Cardiac fibroblast (primary cell): ENCODE measurements at places on chromosomes 5 and 9.

- DNase-seq: no peak
These were observed 97.4 kb downstream of the NR3C1 start for GRCh38 chr5:143306040-143306439.

DNA sequence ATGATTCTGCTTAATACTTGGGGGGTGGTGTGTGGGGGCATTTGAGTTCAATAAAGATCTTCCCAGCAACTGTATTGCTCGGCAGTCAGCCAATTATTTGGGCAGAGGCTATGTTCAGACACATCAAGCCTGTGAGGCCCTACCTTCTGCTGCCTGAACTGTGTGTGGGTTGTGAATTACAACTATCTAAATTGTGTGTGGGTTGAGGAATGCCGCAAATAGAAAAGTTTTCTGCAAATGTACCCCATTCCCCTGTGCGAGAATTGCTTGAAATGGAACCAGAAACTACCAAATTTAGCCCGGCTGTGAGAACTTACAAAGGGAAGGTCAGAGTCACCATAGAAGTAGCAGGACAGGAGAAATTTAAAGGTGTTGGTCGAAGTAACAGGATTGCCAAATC is 360.0 kb upstream of the PIK3R1 start:
- DNase-seq: no peak

- DNase-seq: no peak
These were observed 10.2 kb downstream of the PRRX2 start for GRCh38 chr9:129675620-129676019.

GRCh38 chr5:107391787-107392186 is 278.9 kb downstream of the EFNA5 start:
- no peak for DNase-seq

DNA sequence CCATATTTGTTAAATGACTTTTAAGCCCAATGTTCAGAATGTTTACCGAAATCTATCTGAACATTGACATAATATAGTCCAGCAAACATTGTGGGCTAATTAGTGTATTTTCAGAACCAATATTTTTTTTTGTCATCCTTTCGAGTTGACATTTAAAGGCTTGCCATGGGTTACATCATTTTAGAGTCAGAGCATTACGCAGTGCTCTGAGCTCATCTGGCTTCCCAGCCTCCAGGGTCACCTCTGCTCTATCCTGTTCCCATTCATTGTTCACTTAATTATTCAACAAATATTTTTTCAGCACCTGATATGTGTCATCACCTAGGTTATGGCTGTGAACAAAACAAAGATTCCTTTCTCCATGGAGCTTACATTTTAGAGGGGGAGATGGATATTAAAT is 80.2 kb downstream of the SREK1 start:
- DNase-seq: no peak

DNA sequence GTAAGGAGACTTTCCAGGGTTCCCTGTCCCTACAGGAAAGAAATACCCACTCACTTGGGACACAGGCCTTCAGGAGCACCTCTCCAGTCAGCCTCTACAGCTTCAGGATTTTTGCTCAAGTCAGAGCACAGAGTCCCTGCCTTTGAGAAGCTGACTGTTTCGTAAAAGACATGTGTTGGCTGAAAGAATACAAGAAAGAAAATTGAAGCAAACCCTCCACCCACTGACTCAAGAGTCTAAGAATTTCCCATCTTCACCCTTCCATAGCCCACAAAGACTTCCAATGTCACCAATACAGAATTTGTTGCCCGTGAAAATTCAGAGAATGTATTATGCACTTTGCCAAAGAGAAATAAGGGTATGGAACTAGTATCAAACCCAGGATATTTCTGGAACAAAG is 53.0 kb upstream of the ZNF622 start:
- DNase-seq: no peak

DNA sequence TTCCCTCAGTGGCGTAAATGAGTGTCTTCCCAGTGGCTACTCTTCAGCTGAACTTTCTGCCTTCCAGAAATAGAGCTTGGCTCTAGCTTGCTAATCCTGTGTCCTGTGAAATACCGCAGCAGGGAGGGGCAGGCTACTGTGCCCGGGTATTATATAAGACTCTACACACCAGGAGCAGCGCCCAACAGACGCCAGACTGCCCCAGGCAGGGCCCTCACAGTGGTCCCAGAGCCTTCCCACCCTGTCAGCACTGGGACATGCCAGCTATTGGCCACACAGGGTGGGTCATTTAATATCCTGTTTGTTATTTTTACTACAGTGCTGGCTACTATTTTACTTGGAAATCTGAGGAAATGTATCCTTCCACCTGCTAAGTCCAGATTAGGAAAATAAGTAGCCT is 121.0 kb downstream of the FEM1C start:
- DNase-seq: peak; percentile 55

DNA sequence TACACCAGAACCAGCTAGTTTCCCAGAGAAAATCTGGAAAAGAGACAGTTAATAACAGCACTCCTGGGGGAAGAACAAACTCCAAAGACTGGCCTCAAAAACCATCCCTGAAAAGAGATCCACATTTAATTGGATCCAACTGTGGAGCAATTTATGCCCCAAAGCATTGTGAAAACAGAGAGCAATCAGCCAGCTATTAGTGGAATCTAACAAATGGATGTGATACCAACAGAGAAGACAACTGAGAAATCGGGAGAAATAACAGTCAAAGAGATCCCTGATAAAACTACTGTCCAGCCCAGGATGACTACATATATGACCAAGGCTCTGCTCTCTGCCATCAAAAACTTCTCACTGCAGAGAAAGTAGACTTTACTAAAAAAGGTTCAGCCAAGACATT is 40.5 kb upstream of the TRIO start:
- DNase-seq: no peak

GRCh38 chr9:15182730-15183129 is 124.3 kb downstream of the TTC39B start:
- no peak for DNase-seq

DNA sequence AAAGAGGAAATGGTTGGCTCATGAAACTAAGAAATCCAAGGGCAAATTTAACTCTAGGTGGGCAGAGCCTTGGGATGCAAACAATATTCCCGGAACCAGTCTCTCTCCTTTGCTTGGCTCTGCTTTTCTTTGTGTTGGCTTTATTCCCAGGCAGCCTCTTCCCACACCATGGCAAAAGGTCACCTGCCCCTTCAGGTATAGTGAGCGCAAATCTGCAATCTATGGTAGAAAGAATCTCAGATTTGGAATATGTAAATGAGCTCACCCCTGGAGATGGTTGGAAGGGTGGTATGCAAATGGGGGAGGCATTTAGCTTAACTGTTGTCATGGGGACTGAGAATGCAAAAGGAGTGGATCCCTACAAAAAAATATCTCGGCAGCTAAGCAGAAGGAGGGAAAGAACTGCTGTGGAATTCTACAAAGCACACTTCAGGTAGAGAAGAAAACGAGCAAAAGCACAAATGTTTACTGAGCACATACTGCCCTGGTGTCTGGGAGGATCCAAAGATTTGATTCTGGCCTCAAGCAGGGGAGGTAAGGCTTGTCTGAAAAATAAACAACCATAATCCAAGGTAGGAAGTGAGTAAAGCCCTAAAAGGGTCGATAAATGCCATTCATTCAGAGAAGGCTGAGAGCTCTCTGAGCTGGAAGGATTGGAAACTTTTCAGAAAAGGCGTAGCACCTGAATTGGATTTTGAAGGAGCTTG is 139.7 kb downstream of the TLE1 start:
- DNase-seq: no peak

DNA sequence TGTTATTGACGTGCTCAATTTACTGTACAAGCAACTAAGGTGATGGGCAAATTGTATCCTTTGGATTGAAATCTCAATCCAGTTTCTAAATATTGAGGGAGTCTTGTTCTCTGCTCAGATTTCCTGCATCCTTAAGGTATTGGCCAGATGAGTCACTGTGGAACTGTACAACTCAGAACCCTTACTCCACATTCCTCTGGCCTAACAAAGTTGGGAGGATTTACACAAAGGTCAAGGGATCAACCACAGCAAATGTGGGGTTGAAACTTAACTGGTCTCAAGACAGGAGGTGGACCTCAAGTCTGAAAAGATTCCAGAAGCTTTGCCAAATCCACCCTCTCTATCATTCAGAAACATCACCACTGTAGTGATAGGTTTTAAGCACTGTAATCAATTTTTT is 81.5 kb upstream of the AGXT2 start:
- peak; percentile 74 for DNase-seq

- DNase-seq: peak; percentile 14
These were observed 220.1 kb downstream of the FAM114A2 start for GRCh38 chr5:153818626-153819025.

DNA sequence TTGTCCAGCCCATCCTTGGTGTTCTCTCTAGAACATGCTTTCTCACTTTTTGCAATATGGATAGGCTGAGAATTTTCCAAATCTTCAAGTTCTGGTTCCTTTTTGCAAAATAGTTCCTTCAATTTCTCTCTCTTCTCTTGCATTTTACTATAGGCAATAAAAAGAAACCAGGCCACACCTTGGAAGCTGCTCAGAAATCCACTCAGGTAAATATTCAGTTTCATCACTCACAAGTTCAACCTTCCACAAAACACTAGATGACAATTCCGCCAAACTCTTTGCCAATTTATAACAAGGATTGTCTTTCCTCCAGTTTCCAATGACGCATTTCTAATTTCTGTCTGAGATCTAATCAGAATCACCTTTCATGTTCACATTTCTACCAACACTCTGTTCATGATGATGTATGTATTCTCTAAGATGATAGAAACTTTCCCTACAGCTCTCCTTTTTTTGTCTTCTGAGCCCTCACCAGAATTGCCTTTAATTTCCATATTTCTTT is 204.2 kb upstream of the PIK3R1 start:
- no peak for DNase-seq

GRCh38 chr5:124648902-124649467 is 97.5 kb downstream of the ZNF608 start:
- no peak for DNase-seq

- DNase-seq: no peak
These were observed 86.6 kb downstream of the ZNF608 start for GRCh38 chr5:124659798-124660197.

DNA sequence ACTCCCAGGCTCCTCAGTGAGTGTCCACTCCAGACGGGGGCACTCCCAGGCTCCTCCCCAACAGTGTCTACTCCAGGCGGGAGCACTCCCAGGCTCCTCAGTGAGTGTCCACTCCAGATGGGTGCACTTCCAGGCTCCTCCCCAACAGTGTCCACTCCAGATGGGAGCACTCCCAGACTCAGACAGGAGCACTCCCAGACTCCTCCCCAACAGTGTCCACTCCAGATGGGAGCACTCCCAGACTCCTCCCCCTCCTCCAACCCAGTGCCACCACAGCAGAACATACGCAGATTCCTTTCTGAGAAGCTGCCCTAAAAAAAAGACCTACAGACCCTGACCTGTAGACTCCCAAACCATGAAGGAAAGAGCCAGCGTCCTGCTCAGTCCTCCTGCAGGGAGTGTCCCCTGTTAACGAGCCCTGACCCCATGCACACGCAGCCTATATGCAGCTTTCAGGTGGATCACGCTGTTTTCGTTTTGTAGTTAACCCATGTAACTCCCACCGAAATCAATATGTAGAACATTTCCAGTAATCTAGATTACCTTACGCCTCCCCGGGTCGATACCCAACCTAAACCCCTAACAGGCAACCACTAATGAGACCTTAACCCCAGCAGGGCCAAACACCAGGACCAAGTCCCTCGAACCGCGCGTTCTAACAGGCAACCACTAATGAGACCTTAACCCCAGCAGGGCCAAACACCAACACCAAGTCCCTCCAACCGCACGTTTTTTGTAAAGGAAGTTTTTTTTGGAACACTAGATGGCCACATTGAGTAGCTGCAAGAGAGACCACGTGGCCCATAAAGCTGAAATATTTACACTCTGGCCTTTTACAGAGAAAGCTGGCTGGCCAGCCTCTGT is 15.7 kb downstream of the PNPLA7 start:
- DNase-seq: peak; percentile 75

DNA sequence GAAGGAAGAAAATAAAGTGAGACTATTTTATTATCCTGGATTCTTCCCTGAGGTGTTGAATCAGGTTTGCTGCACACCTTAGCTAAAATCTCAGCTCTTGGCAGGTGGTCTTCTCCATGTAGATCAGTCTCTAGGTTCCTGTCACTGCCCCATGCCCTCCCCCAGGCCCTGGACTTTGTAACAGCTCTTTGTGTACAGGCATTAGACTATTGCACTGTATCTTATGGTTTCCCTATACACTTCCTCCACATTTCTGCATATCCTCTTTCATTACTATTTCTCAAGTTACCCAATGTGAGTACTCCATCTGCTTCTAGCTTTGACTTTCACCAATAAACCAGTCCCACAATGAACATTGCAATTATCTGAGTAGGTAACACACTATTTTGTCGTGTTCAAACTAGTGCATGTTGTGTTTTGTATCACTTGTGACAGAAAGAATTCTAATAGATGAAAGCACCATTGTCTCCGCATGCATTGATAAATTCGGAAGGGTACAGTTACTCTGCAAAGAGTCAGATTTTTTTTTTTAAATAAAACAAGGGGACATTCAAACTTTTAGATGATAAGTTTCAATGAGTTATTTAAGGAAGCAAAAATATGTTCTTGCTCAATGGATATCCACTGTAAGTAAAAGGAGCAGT is 1348.7 kb upstream of the C9orf72 start:
- DNase-seq: no peak

DNA sequence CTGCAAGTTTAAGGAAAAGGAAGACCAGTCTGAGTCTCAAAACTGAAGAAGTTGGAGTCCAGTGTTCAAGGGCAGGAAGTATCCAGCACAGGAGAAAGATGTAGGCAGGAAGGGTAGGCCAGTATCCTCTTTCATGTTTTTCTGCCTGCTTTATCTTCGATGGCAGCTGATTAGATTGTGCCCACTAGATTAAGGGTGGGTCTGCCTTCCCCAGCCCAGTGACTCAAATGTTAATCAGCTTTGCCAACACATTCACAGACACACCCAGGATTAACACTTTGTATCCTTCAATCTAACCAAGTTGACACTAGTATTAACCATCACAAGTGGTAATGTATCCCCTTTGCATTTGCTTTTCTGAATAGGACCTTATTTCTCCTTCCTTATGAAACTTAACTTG is 535.9 kb upstream of the FTMT start:
- no peak for DNase-seq

- peak; percentile 11 for DNase-seq
These were observed 70.1 kb upstream of the CNOT6 start for GRCh38 chr5:180424094-180424493.

GRCh38 chr5:111493031-111493430 is 19.3 kb downstream of the STARD4 start:
- no peak for DNase-seq

GRCh38 chr5:157744051-157745011 is 819 bp downstream of the LSM11 start:
- no peak for DNase-seq

- DNase-seq: no peak
These were observed 79.4 kb downstream of the ALDH1A1 start for GRCh38 chr9:72873456-72873855.

DNA sequence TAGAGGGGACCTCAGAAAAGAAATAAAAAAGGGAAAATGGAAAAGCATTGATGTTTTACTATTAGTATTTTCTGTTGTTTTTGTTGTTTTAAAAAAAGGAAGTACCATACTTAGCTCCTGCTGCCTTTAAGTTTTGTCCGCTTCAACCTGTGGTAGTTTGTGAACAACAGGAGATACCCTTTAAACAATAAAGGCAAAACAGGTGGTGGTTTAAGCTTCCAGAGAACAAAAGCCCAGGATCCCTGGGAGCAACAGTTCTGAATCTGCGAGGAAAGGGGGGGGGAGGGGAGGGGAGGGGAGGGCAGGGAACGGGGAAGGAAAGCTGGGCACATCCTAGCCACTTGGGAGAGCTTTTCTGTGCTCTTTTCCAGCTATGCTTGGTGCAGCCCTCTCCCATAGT is 2.1 kb upstream of the PSIP1 start:
- no peak for DNase-seq

- no peak for DNase-seq
These were observed 318.7 kb downstream of the TLE1 start for GRCh38 chr9:81370650-81371049.
